Mesendoderm (in vitro differentiated cells): ENCODE measurements at places on chromosomes 5 and 9.

GRCh38 chr5:170046241-170046640 is 59.5 kb upstream of the FOXI1 start:
- DNase-seq: no peak

GRCh38 chr9:76516871-76517270 is 57.9 kb downstream of the GCNT1 start:
- DNase-seq: no peak

- peak; percentile 81 for DNase-seq
Measured at GRCh38 chr5:110441035-110441434, 285.4 kb downstream of the TMEM232 start.

GRCh38 chr9:105385381-105385985 is 62.4 kb upstream of the FSD1L start:
- DNase-seq: no peak

DNA sequence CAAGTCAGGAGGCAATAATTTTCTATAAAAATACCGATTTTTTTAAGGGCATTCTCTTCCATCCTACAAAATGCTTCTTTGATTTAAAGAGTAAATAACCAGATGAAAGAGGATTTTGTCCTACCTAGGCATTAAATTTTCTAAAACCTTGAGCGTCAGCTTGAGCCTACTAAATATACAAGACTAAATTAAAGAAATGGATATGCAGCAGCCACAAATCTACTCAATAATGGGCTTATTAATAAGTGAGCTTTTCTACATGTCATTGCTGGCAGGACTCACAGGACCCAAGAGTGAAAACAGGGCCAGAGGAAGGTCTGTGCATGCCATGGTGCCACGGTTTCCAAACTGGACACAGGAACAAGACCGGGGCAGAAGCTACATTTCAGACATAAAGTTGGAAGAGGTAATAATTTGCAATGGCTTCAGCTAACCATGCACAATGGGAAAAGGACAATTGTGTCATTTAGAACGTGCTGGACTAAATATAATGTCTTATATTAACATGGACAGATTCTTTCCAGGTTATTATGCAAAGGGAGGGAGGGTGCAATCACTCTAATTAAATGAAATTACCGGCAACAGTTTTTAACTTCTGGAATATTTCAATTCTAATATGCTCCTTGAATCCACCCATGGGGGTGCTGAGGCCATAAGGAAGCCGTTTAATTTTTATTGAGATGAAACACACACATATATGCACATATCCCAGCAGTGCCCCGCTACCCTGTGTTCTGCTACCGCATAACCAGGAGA is 5.2 kb downstream of the WHRN start:
- no peak for DNase-seq
